ENCODE measurements at places on chromosomes 6 and 20.

DNA sequence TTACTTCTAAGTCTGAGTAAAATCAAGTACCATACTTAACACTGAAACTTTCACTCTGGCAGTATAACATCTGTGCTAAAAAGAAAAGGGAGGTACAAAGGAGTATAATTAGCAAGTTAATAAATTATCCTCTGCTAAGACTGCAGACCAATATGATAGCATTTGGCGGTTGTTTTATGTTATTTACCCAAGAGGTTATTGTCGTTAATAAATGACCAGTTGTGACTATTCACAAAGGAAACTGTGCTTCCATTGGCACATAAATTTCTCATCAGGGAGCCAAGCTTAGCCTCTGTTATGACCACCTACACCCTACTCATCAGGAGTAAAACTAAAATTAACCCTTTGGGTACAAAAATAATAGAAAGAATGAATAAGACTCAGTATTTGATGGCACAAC, 86.5 kb downstream of the CRYBG1 start:
- DNase-seq, result no peak

DNA sequence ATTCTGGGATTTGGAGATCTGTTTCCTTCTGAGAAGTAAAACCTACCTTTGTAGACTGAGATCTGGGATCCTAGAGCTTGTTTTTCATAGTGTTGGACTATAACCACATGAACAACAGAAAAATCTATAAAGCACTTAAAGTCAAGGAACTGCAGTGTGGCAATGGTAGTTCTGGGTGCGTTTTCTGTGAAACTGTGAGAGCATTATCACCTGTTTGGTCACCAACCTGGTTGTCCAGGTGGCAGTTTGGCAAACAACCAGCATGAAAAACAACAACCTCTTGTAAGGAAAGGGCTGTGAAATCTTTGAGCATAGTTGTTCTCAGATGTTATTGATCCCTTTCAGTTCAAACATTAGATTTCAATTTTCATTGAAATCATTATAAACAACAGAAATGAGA, 215.8 kb upstream of the CITED2 start:
- DNase-seq, result no peak

- DNase-seq, result no peak
Observed at GRCh38 chr6:3235486-3235885, 8.0 kb upstream of the TUBB2B start.

DNA sequence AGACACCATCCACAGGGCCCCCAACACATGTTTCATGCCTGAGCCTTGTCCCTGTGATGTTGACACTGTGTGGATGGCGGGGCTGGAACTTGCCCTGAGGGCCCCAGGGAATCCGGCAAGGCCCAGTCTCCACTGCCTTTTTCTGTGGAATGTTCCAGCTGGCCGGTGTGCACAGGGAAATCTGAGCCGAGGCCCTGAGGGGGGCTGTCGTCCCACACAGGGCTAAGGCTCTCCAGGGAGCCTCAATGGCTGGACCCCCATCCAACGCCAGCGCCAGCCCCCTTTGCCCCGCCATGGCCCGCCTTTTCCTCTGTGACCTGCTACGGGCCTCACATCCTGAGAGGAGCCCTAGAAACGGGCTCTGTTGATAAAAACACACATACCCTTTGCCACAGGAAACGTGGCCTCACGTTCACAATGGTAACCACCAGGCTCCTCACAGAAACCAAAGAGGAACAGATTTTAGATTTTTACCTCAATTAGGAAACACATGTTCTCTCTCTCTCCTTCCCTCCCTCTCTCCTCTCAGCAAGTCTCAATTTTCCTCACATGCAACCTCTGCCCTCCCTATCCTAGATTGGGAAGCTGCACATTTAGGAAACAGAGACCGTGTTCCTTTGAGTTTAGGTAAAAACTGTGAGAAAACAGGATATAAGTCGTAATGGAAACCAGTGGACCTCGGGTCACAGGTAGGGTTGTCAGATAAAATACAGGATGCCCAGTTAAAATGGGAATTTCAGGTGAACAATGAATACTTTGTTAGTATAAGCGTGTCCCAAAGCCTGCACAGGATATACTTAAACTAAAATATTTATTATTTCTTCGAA, 13.7 kb upstream of the ZNF831 start:
- no peak for DNase-seq

GRCh38 chr20:16848061-16848460, 99.9 kb downstream of the OTOR start:
- no peak for DNase-seq

DNA sequence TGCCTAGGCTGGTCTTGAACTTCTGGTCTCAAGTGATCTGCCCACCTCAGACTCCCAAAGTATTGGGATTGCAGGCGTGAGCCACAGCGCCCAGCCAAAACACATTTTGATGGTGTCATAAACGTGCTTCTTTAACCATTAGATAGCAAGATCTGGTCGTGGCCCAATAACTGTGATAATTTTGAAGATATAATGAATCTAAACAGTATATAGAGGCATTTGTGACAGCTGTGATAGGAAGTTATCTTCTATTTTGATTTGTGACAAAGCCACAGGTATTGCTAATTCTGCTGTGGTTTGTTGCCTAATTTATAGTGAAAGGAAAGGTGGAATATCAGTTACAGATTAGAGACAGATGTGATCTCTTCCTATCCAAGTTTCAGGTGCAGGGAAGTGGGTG, 695 bp upstream of the OXT start:
- DNase-seq, result no peak

DNA sequence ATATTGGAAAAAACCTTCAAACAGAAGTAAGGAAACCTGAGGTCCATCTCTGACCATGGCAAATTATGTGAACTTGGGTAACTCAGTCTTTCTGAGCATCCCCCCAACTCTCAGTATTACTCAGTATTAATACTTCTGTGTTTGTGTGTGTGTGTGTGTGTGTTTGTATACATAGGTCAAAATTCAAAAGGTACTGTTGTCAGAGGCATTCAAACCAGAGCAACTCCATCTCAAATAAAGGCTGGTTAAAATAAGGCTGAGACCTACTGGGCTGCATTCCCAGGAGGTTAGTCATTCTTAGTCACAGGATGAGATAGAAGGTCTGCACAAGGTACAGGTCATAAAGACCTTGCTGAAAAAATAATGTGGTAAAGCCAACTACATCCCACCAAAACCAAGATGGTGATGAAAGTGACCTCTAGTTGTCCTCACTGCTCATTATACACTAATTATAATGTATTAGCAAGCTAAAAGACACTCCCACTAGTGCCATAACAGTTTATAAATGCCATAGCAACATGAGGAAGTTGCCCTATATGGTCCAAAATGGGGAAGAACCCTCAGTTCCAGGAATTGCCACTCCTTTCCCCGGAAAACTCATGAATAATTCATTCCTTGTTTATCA, 33.3 kb upstream of the SLC22A16 start:
- no peak for DNase-seq

DNA sequence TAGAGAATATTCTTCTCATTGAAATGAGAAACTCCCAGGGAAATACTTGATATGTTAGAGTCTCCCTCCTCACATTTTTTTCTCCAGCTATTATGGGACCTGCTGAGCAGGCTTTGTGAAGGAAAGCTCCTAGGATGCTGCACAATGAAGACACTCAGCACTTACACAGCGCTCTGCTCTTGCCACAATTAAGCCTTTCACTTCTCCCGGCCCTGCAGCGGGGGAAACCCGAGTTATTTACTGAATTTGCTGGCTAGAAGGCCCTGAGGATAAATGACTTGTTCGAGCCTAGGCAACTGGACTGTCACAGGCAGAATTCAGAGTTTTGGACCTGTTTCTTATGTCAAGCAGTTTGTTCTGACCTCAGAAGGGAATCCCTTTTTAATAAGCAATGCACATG, 102.0 kb downstream of the MAP3K7 start:
- DNase-seq, result no peak

- DNase-seq, result no peak
Observed at GRCh38 chr6:9745476-9745875, 669.4 kb downstream of the TFAP2A start.

- DNase-seq, result no peak
Observed at GRCh38 chr6:4113649-4114048, 21.7 kb downstream of the ECI2 start.

- no peak for DNase-seq
Observed at GRCh38 chr6:20415712-20416454, 14.2 kb downstream of the E2F3 start.

DNA sequence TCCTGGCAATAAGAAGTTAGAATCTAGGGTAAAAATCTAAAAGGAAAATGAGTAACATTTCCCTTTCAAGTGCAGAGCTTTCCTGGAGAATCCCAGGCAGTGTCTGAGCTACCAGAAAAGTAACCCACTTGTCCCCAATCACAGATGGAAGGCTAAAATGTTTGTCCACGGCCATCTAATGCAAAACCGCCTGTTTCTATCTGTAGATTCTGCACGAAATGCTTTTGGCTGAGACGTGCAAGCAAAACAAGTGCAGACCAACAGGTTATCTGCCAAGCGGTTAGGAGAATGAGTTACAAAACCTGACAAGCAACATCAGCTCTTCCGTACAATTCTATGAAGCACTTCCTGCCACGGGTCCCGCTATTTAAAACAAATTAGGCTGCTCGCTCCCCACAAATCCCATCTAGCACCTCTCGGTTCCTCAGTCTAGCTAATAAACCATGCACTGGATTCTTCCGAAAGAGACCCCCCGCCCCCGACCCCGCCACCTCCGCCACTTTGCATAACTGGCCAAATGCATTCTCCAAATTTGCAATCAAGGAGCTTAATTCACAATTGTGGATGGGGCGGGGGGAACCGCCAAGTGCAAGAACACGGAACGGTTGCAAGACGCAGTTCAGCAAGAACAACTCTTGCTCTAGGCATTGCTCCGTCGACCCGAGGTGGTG, 1.4 kb downstream of the ELOVL5 start:
- DNase-seq, result no peak

GRCh38 chr6:47479140-47479508, 1.5 kb downstream of the CD2AP start:
- no peak for DNase-seq

DNA sequence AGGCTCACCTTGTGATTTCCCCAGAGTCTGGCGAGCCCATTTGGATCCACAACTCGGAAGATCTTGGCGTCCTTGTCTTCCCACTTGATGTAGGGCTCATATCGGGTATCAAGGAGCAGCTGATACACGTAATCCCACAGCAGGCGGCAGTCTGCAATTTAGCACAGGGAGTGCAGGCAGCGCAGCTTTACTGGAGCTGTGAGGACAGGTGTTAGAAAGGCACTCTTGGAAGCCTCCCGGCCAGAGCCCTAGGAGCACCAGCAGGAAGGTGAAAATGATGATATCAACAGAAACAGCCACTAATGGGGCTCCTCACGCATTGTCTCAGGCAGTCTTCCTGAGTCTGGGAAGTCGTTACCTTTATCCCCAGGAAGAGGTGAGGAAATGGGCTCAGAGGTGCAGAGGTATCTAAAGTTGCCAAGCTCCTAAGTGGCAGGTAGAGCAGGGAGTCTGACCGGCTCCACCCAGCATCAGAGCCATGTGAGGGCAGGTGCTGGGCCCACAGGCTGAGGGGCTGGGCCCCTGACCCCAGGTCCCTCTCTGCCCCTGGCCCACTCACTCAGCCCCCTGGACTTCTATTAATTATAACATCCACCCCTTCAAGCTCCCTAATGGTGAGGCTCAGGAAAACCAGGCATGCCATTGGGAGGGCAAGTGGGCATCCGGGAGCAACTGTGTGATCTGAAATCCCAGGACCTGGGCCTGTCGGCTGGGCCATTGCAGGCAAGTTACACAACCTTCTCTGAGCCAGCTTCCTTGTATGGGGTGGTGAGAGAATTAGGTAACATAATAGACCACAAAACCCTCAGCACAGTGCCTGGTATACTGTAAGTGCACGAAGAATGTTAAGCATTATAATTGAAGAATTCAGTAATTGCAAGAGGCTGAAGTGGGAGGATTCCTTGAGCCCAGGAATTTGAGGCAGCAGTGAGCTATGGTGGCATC, 18.3 kb downstream of the ETV7 start:
- DNase-seq, result no peak

DNA sequence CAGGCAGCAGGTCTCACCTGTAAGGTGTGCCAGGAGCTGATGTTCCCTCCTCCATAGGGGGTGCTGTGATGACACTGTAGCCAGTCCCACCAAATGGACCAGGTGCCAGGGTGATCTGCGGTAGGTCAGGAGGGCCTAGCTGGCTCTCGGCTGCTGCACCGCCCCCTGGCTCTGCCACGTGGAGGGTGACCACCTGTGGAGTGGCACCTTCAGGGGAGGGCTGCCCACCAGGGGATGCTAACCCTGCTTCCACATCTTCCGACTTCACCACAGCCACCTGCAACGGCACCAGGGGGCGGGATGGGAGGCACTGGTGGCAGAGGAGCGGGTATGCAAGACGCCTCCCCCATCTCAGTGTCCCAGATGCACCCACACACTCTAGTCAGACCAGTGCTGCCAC, 18.3 kb downstream of the ZNF335 start:
- no peak for DNase-seq

DNA sequence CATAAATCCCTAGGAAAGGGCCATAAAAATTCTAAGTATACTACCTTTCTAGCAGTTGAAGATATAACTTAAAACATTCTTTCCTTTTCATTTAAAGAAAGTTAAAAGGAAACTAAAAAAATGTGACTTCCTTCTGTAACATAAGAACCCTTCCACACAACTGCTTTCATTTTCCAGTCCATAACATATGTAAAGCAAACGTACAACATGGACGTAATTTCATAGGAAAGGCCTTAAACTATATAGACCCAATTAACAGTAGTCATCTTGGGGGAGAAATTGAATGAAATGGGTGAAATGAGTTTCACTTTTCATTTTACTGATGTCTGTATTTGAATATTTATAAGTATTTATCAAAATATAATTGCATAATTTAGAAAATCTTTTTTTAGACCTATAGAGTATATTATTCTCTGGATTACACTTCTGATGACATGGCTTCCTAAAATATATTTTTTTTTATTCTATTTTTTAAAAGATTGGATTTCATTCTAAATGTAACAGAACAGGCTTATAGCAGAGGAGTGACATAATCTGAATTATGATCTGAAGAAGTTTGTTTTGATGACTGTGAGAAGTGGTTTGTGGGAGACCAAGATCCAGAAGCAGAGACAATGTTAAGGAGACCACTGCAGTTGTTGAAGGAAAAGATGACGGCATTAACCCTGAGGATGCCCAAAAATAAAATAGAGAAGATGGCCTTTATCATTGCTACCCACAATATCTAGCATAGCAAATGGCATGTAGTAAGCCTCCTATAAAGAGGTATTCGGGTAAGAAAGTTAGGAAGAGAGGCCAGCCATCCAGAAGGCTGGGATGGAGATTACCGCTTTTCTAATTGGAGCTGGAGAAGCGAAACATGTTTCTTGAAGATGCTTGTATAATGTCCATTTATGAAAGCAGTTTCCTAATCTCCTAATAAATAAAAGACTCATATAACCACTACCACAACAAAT, 260.4 kb downstream of the PTPRK start:
- no peak for DNase-seq

Data from 8988T (cell line).